ENCODE measurements at places on chromosomes 16 and 17. TPM values are rescaled to one million over a fixed set of nuclear protein-coding genes. Genes with fewer than 3 reads are reported as not detected.
A peak's percentile ranks its signal among the peaks of the same experiment; 100 is the strongest.

Gene MMP15
- 6.0 TPM for total RNA-seq

Gene C16orf92
- total RNA-seq, result not detected

Gene FBXW10
- total RNA-seq, result 0.52 TPM

Gene SLC47A1
- total RNA-seq, result 27.7 TPM

Gene TBC1D3H
- not detected for total RNA-seq

Gene ZNF232
- total RNA-seq, result 12.2 TPM

Gene APOH
- total RNA-seq, result 1.3 TPM

Gene CLEC18C
- total RNA-seq, result 0.43 TPM

Gene ITGB3
- total RNA-seq, result 1.5 TPM

Gene BLMH
- total RNA-seq, result 23.6 TPM

Gene ZKSCAN2
- 5.2 TPM for total RNA-seq

Gene KRTAP2-2
- not detected for total RNA-seq

Gene SGSM2
- 25.6 TPM for total RNA-seq

GRCh38 chr16:85697431-85697830, 8.7 kb upstream of the GINS2 start:
- no peak for DNase-seq

- peak; percentile 89 for DNase-seq
Observed at GRCh38 chr16:56932721-56933619, 1.0 kb downstream of the HERPUD1 start.

GRCh38 chr17:10046786-10047785, 142.0 kb upstream of the RCVRN start:
- no peak for DNase-seq

- DNase-seq, result no peak
Observed at GRCh38 chr17:8710813-8711212, 33.8 kb downstream of the CCDC42 start.

DNA sequence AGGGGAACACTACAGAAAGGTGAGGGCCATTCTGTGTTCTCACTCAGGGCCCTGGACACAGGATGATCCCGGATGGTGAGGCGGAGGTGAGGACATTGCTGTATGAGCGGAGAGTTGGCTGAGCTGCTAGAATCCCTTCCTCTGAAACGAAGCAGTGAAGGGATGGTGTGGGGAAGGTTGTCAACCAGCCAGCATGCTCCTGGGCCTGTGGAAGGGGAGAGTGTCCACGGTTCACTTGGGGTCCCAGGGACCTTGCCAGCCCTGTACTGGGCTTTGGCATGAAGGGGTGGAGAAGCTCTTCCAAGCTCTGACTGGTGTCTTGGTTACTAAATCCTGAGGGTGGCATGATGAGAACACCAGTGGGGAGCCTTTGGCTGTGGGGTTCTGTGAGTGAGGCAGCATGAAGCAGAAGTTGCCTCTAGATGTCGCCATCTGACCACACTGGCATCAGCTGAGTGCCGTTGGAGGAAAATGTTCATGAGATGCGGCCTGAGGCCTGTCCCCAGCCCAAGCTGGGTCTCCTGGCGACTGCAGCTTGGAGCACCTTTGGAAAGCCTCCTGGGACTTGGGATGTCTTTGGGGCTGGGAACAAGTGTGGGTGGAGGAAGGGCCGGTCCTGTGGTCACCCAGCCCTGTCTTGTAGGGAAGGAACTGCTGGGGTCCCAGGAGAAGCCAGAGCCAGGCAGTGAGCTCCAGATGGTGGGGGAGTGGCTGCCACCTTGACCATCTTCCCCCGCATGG, 14.8 kb downstream of the PDP2 start:
- peak; percentile 64 for DNase-seq

DNA sequence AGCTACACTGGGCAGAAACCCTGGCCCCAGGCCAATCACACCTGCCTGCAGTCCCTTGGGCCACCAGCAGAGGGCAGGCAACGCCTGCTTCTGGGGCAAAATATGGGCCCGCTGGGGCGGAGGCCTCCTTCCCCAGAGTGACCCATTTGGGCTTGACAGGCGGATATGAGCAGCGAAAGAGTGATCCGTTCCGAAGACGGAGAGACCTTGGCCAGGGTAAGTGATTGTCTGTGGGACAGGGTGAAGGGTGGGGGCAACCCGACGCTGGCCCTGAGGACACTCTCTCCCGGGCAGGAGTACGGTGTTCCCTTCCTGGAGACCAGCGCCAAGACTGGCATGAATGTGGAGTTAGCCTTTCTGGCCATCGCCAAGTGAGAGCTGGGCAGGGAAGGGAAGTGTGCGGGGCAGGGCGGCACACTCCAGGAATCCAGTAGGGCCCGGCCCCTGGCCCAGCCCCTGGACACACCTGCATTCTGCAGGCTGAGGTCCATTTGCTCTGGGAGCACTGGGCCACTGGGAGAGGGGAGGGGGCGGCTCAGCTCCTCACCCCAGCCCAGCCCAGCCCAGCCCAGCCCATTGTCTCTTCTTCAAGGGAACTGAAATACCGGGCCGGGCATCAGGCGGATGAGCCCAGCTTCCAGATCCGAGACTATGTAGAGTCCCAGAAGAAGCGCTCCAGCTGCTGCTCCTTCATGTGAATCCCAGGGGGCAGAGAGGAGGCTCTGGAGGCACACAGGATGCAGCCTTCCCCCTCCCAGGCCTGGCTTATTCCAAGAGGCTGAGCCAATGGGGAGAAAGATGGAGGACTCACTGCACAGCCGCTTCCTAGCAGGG, 3.5 kb upstream of the NHERF1 start:
- DNase-seq, result peak; percentile 84

DNA sequence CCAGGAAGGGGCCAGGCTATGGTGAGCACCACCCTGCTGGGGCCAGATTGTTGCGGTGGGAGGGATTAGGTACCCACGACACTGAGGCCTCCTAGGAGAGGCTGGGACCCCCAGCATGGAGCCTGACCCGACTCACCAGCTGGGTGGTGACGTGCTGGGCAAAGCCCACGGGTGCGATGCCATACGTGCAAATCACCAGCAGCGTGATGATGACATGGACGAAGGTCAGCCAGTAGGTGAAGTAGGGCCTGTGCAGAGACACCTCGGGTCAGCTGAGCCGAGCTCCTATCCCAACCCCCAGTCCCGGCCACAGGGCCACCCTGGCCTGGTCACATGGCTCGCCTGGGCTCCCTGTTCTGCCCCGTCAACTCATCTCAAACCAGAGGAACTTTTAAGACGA, 7.5 kb downstream of the AANAT start:
- DNase-seq, result no peak

GRCh38 chr17:76879691-76880090, 11.5 kb downstream of the MGAT5B start:
- no peak for DNase-seq

- no peak for DNase-seq
Observed at GRCh38 chr16:8062677-8063076, 527.6 kb downstream of the TMEM114 start.

GRCh38 chr17:10605221-10605783, 51.8 kb downstream of the MYH3 start:
- peak; percentile 70 for DNase-seq

DNA sequence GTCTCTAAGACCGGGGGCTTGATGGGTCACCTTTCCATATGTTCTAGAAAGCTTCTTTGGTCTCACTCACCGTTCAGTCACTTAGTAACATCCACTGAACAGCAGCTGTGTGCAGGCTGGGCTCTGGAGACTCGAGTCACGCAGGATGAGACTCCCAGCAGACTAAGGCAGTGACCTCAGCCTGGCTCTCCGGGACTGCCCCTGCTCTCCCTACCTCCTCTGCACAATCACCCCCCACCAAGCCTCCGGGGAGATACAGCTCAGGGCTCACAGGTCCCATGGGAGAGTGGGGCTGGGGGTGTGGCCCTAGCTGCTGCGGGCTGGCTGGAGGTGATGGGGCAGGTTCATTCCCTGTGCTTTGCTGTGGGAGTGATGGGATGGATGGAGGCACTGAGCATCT, 14.1 kb downstream of the FLYWCH2 start:
- peak; percentile 31 for DNase-seq

- no peak for DNase-seq
Observed at GRCh38 chr16:608019-608418, 18.2 kb downstream of the RAB40C start.

DNA sequence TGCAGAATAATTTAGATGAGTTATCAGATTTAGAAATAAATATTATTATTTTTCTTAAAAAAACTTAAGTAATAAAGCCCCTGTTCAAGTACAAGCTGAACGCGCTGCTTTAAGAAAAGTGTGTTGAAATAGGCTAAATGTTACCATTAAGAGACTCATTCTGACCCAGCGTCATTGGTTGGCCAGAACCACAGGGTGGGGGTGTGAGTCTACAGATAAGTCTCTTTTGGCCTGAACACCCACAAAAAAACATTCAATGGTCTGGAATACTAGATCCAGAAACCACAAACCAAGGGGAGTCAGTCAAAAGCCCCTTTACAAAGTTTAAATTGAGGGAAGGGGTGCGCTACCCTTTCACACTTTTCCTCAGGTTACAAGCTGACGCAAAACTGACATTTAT, 776.1 kb downstream of the KCNJ2 start:
- DNase-seq, result no peak

DNA sequence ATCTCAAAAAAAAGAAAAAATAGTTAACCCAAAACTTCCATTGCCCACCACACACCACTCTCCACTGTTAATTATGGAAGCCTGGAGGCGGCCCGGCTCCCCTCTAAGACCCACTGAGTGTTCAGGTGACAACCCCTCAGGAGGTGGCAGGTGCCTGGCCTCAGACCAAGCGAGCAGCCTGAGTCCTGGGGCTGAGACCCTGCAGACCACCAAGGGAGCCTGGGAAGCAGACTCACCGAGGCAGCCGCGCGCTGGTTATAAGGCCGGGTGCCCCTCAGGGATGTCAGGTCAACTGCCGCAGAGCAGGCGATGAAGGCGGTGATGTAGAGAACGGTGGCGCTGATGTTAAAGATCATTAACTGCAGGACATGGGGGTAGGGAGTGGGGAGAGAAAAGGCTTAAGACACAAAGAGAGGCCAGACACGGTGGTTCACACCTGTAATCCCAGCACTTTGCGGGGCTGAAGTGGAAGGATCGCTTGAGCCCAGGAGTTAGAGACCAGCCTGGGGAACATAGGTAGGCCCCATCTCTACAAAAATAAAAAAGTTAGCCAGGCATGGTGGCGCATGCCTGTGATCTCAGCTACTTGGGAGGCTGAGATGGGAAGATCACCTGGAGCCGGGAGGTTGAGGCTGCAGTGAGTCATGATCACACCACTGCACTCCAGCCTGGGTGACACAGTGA, 13.3 kb downstream of the ARL2BP start:
- DNase-seq, result no peak

GRCh38 chr16:67936880-67937605, 393 bp upstream of the PSMB10 start:
- no peak for DNase-seq

- DNase-seq, result no peak
Observed at GRCh38 chr17:44549686-44550085, 7.6 kb upstream of the FZD2 start.

All from psoas muscle (tissue), 8 donors.